Activated T-helper 1 cell treated with anti-CD3 and anti-CD28 coated beads, Interleukin-2, amount 50 U/mL, for 16 hours (primary cell): ENCODE measurements at places on chromosomes 12 and 14.

DNA sequence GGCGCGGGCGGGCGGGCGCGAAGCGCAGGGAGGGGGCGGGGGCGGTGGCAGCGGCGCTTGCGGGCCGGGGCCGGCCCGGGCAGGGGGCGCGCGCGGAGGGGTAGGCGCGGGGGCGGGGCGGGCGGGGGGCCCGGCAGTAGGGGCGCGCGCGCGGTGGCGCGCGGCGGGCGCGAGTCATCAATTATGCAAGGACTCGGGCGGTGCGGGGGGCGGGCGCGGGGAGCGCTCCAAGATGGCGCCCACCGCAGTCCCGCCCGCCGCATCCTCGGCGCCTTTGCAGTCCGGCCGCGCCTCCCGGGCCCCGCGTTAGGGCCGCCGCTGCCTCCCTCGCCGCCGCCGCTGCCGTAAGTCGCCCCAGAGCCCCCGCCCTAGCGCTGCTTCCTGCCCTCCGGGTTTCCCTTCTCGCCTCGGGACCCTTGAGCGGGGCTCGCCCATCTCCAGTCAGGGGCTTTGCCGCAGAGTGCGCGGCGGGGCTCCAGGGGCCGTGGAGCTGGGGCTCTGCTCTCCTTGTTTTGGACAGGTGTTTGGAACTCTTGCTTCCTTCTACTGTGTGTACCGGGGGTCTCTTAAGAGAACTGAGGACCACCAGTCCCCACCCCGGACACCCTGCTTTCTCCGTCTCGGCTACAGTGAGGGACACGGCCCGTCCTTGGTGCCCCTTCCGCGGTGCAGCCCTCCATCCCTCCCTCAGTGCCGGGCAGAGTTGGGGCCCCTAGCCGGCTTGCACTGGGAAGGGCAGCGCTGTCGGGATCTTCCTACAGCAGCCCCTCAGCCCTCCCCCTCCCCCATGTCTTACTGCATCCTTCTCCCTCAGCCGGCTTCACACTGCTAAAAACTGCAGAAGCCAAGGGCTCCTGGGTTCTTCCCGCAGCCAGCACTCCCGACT lies at the start of gene SCN8A:
Gene SCN8A, plus strand, starts transcription at position 218 of the 886 bp plus-strand sequence. CDS start 71,585 bp downstream, outside the sequence.
- peak; percentile 28 for DNase-seq

GRCh38 chr12:114425031-114425626 lies 19.2 kb upstream of the TBX5 start:
- no peak for DNase-seq

- DNase-seq: no peak
Measured at GRCh38 chr12:70920251-70920851, at the start of gene PTPRR. PTPRR (minus strand) TSS chr12:70920738; CDS start chr12:70920390, 348 bp downstream.

DNA sequence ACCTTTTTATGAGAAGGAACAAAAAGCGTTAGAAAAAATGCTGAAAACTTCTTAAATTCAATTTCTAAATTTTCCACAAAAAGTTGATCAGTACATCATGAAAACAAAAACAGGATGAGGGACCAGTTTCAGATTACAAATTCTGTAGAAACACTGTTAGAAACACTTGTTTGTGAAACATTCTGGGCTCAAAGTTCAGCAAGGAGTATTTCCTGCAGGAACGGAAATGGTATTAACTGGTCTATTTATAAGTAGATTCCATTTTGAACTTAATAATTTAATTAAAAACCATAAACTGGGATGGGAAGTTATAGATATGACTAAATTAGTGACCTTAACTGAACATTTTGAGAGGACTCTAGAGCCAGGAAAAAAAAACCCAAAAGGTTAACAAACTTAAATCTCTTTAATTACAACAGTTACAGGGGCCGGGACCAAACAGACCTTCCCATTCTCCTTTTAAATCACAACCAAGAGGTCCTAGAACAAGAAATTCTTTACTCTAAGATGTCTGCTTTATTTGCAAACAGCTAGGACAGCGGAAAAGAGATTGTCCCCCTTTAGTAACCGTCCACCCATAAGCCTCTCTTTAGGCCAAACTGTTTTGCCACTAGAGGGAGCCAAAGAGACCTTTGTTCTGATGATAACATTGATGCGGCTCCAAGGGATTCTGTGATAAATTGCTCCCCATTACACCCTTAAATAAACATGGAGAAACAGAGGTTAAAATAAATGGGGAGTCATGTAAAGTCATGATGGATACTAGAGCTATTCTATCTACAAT lies 69.0 kb upstream of the RERGL start:
- no peak for DNase-seq

- DNase-seq: no peak
Measured at GRCh38 chr12:6092784-6093722, 31.4 kb downstream of the VWF start.

- peak; percentile 36 for DNase-seq
Measured at GRCh38 chr14:77027538-77028383, 747 bp downstream of the IRF2BPL start.

- no peak for DNase-seq
Measured at GRCh38 chr12:113610698-113611097, 139.0 kb upstream of the LHX5 start.

- DNase-seq: no peak
Measured at GRCh38 chr12:3304436-3305165, 186.4 kb upstream of the PRMT8 start.

DNA sequence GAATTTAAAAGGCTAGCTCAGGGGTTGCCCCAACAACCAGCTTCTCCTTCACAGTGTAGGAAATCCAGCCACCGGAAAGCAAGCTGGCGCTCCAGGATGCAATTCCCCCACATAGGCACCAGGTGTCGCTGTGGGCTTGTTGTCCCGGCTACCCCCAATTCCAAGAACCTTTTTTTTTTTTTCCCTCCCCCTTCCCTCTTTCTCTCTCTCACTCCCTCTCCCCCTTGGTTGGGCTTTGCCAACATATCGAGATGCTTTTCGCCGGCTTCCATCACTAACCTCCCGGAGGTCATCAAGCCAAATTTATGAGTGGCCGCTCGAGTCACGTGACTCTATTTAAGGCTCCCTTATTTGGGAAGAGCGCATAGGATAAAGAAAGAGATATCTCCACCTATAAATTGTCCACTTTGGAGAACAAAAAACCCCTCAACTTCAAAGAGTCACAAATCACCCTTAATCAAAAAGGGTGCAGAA lies at the start of gene HOXC5:
Gene HOXC5, plus strand, starts transcription at position 424 of the 474 bp plus-strand sequence. CDS start 73 bp downstream, outside the sequence.
- no peak for DNase-seq

- no peak for DNase-seq
Measured at GRCh38 chr12:127761880-127762279, 505.1 kb upstream of the TMEM132C start.

DNA sequence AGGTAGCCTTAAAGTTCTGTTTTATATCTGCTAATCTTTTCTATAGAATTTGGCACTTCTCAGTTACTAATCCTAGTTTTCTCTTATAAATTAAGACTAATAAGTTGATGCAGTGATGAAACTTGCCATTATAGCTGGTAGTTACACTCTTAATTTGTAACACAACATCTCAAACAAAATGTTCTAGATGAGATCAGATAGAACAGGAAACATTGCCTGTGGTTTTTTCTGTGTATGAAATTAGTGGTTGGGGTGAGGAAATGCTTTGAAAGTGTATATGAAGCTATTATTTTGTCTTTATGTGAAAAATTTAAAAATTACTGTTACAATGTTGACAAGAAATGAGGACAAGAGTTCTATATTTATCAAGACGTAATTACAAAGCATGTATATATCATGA lies 91.9 kb downstream of the PCNX1 start:
- no peak for DNase-seq

- no peak for DNase-seq
Measured at GRCh38 chr12:76470028-76470939, 89.3 kb downstream of the OSBPL8 start.

DNA sequence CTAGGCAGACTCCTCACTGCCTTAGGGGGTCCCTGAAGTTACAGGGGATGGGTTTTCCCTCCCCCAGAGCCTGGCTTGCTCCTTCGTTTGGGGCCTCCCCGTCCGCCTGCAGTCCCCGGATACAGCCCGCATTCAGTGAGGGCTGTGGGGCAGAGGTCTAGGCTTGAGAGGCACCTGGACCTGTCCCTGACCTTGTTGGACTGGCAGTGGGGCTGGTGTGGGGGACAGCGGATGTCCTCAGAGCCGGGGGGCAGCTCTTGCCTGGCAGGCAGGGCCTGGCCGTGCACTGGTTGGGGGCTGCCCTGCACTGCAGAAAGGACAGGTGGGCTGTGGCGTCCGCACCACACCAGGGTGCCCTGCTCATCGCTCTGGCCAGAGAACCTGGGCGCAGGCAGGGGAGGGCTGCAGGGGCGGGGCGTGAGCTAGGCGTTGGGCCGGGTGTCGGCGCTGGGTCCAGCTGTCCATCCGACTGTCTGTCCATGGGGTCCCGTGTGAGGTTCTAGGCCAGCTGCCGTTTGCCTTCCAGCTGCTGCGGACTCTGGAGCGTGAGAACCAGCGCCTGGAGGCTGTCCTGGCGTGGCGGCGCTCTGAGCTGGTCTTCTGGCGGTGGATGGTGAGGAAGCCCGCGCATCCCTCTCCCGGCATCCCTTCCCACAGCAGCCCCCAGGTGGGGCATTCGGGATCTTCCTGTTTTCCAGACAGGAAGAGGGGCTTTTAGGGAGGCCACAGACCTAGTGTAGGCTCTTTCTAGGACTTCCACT lies 6.0 kb downstream of the TEDC1 start:
- no peak for DNase-seq

- no peak for DNase-seq
Measured at GRCh38 chr12:93461503-93461902, 5.8 kb upstream of the MRPL42 start.

DNA sequence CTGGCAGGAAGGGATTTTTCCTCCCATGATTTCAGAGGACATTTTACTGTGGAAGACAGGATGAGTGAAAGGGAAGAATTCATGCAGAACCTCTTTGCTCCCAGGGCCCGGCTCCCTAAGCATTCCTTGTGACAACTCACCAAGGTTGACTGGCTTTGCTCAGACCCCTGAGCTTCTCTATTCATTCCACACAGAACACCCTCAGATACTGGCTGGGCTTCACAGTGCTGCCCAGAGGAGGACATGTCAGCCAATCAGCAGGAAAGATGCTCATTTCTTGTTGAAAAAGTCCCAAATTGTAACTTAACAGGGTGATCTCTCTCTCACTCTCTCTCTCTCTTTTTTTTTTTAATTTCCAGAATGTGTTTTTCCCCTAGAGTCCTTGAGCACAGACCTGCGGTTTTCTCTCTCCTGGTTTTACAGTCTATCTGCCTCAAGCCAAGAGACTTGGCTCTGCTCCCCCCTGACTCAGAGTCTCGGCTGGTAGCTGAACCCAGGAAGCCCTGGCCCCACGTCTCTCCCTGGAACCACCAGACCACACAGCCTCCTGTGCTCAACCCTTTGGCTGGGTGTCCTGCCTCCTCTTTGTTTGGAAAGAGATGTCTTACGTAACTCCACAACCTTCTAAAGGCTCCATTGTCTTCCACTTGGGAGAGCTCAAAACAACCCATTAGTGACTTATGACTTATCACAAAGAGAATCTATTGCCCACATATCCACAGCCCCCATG lies 43.9 kb downstream of the SSPN start:
- no peak for DNase-seq

GRCh38 chr12:121894633-121895032 lies 6.0 kb downstream of the PSMD9 start:
- DNase-seq: no peak

GRCh38 chr12:62738105-62738504 lies 196.8 kb downstream of the PPM1H start:
- DNase-seq: no peak

GRCh38 chr14:32474478-32475195 lies 145.5 kb downstream of the AKAP6 start:
- DNase-seq: no peak

DNA sequence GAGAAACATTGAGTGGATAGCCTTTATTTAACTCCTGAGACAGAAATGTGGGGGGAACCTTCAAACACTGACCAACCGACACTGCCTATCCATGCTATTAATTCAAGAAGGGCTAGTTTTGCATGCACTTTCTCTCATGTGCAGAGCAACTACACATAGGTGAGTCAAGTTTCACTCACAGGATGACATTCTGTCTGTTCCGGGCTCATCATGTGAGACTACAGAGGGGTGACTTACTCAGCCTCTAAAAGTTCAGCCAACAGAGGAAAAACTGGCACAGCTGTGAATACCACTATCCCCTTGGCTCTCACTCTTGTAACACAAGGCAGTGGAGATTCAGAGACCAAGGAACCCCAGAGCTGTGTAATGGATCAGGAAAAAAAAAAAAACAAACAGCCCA lies 13.3 kb downstream of the BEST3 start:
- DNase-seq: no peak

GRCh38 chr12:42524716-42525115 lies 64.8 kb downstream of the PRICKLE1 start:
- no peak for DNase-seq

GRCh38 chr12:42673535-42673934 lies 84.0 kb upstream of the PRICKLE1 start:
- DNase-seq: no peak

GRCh38 chr12:102462795-102463465 lies 17.4 kb downstream of the IGF1 start:
- DNase-seq: no peak

- DNase-seq: no peak
Measured at GRCh38 chr12:27194644-27195043, 49.4 kb upstream of the STK38L start.

GRCh38 chr14:34075042-34075744 lies 124.3 kb upstream of the EGLN3 start:
- DNase-seq: no peak

- DNase-seq: peak; percentile 29
Measured at GRCh38 chr12:79934281-79935020, 446 bp downstream of the PPP1R12A start.

DNA sequence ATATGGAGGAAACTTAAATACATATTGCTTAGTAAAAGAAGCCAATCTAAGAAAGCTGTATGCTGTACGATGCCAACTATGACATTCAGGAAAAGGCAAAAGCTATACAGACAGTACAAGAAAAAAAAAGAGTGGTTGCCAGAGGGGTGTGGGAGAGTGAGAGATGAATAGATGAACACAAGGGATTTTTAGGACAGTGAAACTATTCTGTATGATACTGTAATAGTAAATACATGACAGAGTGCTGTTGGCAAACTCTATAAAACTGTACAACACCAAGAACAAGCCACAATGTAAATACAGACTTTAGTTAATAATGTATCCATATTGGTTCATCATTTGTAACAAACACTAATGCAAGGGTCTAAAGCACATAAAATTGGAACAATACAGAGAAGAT lies 10.9 kb upstream of the MIPOL1 start:
- DNase-seq: no peak

DNA sequence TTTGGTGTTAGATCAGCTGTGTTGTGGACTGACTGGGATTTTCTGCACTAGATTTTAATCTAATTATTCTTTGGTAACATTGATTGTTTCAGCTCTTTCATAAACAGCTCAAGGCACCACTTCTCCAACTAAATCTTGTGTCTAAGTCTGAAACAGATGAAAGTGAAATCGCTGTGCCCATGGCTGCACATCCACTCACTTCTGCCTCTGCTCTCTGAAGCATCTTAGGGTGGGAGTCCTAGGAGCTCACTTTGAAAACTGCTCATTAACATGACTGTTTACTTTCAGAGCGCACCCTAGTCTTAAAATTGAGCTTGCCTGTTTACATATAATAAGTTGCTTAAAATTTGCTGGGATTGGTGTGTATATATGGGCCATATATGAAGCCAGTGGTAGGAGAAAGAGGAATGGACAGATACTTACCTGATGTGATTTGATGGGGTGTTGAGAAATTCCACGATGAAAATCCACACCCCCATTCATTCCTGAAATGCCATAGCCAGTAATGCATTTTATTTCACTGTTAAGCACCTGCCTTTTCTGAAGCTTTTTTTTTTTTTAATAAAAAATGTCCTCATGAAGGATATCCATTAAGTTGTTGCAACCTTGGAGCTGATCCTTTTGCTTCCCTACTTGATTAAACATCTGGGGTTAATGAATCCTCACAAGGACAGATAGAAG lies 52.8 kb downstream of the PPFIBP1 start:
- no peak for DNase-seq
